Left kidney (tissue), 8 donors: ENCODE measurements at places on chromosomes 11 and 22.

- DNase-seq = no peak
These were observed 14.6 kb upstream of the ANO1 start for GRCh38 chr11:70063555-70063954.

GRCh38 chr11:87954476-87954875, 220.8 kb downstream of the RAB38 start:
- no peak for DNase-seq

GRCh38 chr11:2916892-2917645, 12.2 kb downstream of the PHLDA2 start:
- no peak for DNase-seq

DNA sequence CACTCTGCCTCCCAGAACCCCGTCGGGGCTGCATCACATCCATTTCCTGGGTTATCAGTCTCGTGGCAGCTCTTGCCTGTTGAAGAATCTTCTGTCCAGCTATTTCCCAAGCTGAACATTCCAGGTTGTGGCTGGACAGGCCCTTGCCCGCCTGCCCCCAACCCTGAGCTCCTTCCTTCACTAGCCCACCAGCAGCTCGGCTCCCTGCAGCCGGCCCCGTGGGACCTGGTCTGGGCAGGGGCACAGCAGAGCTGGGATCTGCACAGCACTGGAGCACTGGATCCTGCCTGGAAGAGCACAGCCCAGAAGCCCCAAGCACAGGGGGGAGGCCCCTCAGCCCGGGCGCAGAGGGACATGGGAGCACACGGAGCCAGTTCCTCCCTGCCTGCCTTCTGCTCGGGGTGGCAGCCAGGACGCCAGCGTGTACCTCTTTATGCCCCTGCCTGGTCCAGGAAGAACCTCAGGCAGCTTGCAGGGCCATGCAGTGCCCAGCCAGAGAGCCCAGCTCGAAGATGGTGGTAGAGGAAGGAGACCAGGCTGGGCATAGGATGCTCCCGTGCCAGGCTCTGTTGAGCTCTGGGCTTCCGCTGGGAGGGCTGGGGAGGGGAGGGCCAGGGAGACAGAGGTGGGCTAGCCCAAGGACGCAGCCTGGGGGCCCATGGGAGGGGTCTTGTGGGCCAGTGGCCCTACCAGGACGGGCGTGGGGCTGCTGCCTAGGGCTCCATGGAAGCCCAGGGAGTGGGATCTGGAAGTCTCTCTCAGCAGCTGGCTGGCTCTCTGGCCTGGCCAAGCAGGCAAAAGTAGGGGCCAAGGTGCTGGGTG, 16.6 kb upstream of the GNB1L start:
- no peak for DNase-seq

- DNase-seq = no peak
These were observed 12.3 kb downstream of the LUZP2 start for GRCh38 chr11:24509114-24509513.

DNA sequence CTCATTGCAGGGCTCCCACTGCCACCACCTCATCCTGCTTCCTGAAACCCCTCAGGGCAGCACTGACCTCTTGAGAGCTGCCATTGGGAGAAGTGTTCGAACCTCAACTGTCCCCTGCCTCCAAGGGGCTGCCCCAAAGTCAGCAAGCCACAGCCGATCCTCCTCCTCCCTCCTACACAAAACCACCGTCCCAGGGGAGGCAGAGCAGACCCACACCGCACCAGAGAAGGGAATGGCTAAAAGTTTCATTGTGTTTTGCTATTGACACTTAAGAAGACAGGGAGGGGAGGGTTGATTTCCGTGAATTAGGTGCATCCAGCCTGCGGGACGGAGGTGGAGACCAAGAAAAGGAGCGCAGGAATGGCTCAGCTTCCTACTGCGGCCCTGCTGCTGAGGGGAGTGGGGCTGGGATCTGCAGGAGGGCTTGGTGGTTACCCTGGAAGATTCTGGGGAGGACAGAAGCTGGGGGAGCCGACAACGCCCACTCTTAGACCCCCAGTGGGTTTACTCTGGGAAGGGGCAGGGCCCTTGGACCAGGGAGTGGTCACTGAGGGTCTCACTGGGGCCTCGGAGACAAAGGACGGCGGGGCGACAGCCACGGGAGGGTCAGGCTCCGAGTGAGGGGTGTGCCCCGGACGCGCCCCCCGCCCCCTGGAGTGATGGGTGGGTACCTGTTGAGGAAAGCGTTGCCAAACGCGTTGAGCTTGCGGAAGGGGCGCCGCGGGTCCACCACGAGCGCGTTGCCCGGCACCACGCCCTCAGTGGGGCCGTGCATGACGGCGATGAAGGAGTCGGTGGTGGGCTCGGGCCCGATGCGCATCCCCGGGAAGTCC, 815 bp downstream of the EHD1 start:
- DNase-seq = no peak

DNA sequence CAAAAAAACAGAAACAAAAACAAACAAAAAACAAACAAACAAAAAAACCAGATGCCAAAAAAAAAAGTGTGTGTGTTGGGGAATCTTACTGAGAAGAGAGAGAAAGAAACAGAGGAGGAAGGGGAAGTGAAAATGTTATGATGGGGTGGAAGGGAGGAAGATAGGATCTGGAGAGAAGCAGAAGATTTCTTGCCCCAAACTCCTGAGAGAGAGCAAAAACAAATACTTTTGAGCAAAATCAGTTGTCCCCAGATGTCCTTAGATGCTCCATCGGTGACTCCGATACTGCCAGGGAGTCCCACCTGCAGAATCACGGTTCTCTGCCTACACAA, 19.9 kb upstream of the GRAMD1B start:
- DNase-seq = no peak

DNA sequence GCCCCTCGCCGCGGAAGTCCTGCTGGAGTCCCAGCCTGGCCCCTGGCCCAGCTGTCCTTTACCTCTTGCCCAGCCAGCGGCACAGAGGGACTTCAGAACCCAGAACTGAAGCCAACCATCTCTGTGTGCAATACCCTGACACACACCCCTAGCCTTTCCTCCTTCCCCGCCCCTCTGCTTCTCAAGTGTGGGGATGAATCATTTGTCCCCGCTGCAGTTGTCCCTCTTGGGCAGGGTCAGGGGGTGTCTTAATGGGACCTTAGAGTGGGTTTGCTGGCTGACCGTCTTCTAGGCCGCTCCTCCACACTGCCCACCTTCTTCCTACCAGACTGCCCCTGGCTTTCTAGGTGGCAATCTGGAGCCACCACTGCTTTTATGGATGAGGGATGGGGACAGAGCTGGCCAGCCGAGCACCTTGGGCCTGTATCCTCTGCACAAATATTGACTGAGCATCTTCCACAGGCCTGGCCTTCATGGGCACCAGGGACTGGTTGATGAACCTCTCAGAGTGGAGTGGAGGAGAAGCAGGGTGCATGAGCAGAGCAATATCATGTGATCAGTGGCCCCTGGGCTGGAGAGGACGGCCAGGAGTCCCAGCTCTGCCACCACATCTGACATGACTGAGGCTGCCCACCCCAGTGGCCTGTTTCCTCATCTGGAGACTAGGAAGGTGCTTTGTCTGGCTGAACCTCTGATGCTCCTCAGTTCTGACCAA, 668 bp upstream of the CHST1 start:
- no peak for DNase-seq
